T-helper 17 cell (primary cell): ENCODE measurements at places on chromosomes 4 and X.

- DNase-seq = no peak
Measured at GRCh38 chrX:16666541-16666940, 16.6 kb downstream of the S100G start.

DNA sequence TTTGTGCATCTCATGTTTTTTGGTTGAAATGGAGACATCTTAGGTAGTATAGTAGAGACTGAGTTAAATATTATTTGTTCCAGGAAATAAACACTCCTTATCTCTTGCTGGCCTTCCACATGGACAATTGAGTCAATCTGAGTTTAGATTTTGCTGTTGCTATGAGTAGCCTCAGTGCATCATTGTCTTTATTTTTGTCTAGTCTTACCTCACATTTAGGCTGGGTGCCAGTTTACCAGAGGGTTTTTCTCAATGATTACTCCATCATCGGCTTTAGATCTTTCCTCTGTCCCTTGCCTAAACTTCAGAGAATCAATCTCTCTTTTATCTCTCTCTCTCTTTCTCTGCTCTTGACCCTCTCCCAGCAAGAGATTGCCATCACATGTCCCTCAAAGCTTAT lies 73.6 kb downstream of the GABRB1 start:
- no peak for DNase-seq

DNA sequence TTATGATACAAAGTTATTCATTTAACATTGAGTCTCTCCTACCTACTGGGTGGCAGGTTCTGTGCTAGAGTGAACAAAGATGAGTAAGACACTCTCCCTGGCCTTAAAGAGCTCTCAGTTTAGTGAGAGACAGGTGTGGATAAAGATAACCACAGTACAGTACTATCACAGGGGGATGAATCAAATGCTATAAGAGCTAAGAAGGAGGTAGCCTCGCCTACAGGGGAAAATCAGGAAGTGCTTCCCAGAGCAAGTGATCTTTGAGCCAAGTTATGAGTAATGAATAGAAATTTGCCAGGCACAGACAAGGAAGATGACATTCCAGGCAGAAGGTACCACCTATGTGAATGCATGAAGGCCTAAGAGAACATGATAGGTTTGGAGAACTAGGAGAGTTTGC lies 3.4 kb upstream of the IGBP1 start:
- DNase-seq = no peak

GRCh38 chrX:42585842-42586621 lies 191.9 kb downstream of the PPP1R2C start:
- no peak for DNase-seq

- DNase-seq = no peak
Measured at GRCh38 chr4:174579421-174579820, 57.1 kb upstream of the HPGD start.

- no peak for DNase-seq
Measured at GRCh38 chr4:59374416-59374815, 1825.7 kb upstream of the ADGRL3 start.
